ENCODE measurements at places on chromosomes 5 and 9.
A peak's percentile ranks its signal among the peaks of the same experiment; 100 is the strongest.

DNA sequence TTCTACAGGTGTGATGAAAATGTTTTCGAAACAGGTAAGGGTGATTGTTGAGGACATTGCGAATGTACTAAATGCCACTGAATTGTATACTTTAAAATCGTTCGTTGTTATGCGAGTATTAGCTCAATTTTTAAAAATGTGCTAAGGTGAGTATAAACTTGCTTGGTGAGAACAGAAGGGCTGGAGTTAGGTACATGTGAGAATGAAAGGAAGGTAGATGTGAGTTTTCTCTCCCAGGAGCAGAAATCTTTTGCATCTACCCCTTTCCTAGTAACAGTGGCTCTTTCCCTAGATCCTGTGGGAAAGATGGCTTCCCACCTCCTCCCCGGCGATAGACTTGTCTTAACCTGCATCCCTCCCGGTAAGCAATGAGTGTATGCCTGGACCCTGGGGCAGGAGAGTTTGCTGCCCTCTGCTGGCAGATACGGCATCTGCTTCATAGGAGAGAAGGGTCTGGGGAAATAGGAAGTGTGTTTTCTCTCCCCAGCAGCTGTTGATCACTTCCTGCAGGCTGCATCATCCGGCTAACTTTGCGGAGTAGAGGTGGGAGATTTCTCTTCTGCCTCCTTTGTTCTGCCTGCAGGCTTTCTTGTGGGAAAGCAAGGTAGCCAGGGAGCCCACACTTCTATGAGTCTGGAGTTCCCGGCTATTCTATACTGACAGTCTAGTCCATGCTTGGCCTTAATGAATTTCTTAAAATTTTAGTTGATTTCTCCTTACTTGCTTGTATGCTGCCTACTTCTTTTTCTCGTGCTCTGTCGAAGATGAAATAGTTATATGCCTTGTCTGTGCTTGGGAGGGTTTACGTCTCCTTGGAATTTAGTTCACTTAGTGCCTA, 373.3 kb upstream of the SEMA6A start:
- peak; percentile 61 for DNase-seq

- DNase-seq = no peak
These were observed 1.1 kb upstream of the OTULINL start for GRCh38 chr5:14580398-14581034.

DNA sequence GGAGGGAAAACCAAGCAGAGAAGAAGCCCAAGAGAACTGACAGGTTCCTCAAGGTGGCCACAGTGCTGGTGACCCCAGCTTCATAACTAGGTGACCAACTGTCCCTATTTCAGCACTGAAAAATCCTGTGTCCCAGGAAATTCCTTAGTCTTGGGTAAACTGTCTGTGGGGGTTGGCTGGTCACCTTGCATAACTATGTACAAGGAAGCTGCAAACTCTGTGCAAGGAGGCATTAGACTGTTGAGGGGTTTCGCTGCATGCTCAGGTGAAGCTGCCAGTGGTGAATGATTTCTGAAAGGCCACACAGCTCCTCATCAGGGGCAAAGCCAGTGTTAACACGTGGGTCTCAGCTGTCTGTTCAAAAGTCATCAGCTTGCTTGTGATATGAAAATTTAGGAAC, 36.9 kb downstream of the PCSK5 start:
- DNase-seq = no peak

GRCh38 chr9:115494393-115494792, 376.4 kb upstream of the TNC start:
- DNase-seq = no peak

DNA sequence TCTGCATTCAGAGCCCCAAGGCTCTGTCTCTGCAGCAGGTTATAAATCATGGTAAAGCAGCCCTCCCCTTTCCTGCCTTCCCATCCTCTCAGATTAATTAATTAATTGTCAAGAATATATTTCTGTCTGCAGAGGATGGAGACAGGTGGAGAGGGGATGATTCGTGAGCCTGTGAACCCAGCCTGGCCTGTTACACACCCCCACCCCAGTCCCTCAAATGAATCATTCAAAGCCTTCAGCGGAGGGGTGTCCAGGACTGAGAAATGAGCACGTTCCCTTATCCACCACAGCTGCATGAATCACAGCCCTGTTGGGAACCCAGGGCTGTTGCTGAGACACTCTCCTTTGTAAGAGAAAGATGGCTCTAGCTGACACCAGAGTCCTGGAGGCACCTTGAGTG, 56.0 kb downstream of the NIPAL4 start:
- DNase-seq = peak; percentile 92

GRCh38 chr5:179215576-179215975, 129.7 kb downstream of the ADAMTS2 start:
- DNase-seq = no peak

DNA sequence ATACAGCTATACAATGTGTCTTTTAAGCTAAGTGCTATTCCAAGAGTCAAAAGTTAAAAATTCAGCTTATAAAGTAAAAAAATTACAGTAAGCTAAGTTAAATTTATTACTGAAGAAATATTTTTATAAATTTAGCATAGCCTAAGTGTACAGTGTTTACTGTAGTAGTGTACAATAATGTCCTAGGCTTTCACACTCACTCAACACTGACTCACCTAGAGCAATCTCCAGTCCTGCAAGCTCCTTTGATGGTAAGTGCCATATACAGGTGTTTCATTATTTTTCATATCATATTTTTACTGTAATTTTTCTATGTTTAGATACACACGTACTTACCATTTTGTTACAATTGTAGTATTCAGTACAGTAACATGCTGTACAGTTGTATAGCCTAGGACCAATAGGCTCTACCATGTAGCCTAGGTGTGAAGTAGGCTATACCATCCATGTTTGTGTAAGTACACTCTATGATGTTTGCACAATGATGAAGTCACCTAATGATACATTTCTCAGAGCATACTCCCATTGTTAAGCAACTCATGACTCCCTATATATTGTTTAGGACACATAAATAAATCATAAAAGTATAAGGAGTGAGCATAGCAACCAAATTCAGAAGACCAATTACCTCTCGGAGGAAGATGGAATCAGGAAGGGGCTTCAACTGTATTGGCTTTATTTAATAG, 165.1 kb upstream of the SLC30A5 start:
- no peak for DNase-seq

GRCh38 chr9:106590759-106591505, 272.0 kb upstream of the ZNF462 start:
- DNase-seq = no peak

DNA sequence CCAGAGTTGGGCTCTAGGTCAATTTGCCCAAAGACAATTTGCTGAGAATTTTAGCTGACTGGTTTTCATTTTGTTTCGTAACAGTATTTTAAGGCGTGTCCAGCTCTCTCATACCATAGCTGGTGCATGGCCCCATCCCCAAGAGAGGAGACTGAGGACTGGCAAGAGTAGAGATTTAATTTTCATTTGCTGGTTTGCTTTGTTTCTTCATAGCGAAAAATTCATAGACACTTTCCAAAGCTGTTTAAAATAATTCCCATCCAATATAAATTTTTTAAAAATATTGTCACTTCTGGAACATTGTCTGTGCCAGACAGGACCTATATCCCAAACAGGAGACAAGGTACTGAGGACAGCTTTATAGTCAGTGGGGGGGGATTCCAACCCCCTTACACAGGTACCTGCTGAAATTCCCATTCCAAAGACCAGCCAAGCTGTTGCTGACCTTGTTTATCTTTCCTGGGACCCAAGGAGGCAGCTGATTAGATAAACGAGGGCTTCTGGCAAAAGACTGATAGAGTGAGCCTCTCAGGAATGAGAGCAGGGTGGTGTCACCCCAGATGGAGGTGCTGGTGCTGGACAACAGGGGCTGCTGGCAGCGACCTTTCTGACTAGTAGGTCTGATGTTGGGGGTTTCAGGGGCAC, 6.8 kb upstream of the ANGPTL2 start:
- no peak for DNase-seq

DNA sequence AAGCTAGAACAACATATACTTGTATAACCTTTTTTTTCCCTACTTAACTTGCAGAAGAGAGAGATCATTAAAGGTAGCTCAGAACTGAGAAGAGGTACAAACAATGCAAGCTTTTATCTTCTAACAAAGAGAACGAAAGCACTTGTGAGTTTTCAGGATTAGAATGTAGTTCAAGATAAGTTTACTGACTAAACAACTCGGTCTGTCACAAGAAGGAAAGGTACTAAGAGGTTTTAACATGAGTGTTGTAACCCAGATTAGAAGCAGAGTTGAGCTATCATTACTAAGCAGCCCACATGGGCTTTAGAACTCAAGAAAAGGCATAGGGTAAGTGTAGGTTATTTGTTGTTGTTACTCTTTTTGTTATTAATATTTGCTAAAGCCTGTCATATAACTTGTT, 25.2 kb downstream of the GIN1 start:
- no peak for DNase-seq

- DNase-seq = no peak
These were observed 22.2 kb downstream of the CACNA1B start for GRCh38 chr9:137899551-137900360.

GRCh38 chr5:93163010-93163663, 417.9 kb downstream of the NR2F1-AS1 start:
- DNase-seq = peak; percentile 74

DNA sequence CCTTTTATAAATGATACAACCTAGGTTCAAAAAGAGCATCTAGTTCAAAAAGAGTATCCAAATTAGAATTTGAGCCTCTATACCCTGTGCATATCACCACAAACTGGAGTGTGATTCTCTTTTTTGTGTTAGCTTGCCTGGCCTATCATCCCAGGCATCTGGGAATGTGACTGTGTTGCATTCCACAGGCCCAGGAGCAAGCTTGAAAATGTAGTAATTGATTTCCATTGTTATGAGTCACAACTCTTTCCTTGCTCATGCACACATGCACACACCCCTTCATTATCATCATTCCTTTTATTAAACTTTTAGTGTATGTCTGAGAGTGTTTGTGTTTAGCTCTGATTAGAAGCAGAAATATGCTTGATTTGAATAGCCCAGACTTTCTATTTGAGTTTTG, 75.2 kb downstream of the FCHO2 start:
- DNase-seq = peak; percentile 80

DNA sequence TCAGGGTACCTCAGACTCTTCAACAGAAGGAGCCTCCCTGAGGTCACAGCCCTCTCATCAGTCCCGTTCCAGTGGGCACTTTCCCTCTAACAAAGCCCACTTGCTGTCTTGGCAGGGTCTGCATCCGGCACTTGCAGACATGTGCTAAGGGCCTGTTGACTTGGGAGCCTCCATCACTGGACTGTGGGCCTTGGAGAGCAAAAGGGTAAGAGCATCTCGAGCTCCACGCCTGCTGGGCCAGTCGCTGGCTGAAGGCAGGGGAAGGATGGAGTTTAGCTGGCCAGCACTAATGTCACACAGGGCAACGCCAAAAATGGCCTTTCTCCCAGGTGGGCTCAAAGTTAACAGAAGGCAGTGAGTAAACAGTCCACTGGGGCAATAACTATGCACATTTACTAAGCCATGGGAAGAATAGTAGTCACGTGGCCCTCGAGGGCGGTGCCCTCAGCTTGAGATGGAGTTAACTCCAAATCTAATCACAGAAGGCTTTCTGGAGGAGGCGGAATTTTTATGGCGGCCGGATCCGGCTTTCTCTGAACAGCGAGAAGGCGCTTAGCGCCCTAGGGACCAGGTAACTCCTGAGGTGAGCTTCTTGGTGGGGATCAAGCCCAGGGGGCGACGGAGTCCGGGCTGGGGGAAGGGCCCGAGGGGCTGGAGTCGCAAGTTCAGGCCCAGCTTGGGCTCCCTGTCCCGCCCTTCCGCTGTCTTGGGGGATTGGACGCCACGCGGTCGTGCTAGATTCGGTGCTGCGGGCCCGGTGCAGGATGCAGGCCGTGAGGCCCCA, 2.0 kb upstream of the NSD1 start:
- DNase-seq = no peak

DNA sequence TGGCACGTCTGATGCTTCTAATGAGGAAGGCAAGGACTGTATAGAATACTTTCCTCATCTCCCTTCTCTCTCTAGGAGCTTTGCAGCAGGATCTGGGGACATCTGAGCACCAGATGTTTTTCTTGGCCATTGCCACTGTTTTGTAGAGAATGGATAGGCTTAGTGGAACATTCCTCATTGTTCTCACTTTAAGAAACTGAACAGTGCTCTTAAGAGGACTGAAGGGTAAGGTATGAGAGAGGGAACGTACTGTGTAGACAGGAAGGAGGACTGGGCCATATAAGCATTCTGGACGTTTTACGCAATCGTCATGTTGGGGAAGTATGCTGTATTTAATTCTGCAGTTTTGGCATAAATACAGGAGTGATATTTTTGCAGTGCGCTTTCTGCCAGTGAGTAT, 70.6 kb downstream of the SMARCA2 start:
- DNase-seq = no peak

GRCh38 chr5:118776755-118777154, 211.6 kb downstream of the DTWD2 start:
- DNase-seq = no peak

DNA sequence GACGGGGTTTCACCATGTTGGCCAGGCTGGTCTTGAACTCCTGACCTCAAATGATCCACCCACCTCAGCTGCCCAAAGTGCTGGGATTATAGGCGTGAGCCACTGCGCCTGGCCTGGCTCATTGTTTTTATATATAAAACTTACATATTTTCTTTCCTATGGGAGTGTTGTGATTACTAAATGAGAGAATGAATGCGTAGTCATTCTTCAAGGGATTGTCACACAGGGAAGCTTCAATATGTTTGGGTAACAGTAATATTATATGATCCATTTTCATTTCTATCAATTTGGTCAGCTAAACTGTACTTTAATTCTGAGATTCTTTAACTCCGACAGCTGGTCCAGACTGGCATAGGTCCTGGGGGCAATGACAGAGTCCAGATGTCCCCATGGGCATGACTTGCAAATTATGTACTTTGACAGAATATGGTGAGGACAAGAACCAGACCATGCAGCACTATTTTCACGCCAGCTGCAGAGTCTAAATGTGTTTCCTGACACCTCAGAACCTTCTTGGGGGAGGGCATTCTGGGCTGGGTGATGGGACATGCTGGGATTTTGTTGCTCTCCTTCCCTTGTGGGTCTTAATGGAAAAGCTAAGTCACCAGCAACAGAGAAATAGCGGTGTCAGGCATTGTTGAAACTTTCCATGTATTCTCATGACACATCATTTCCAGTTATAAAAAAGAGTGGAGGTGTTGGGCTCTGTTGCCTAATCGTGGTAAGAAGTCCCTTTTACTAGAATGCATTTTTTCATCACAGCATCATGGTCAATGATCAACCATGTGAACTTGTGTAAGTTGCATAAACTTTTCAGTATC, 40.9 kb upstream of the TNC start:
- DNase-seq = no peak

DNA sequence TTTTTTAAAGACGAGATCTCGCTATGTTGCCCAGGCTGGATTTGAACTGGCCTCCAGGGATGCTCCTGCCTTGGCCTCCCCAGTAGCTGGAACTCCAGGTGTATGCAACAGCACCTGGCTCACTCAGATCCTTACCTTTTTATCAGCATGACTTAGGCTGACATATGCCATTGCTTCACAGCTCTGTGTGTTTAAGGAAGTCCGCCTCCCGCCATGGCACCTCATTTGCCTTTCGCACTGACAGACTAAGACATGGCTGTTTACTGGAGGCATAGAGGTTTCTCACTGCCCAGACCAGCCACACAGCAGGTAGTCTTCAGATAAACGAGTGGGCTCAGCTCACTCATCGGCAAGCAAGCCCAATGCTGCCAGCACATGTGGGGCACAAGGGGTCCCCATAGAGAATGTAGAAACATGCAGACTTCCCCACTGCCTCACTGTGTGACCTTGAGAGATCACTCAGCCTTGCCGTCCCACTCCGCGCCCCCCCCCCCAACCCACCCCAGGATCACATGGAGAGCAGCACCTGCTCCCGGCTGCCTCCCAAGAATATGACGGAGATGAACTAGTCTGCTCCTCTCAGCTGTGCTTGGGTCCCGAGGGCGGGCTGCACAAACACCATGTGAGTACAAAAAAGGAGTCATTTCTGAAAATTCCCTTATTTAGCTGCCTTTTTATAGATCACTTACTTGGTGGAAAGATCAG, 62.8 kb downstream of the DCP2 start:
- no peak for DNase-seq
